Activated naive CD4-positive, alpha-beta T cell treated with anti-CD3 and anti-CD28 coated beads, Interleukin-2, amount 50 U/mL, for 72 hours (primary cell): ENCODE measurements at places on chromosomes 13 and 19. TPM values are rescaled to one million over a fixed set of nuclear protein-coding genes. Genes with fewer than 3 reads are reported as not detected.

DNA sequence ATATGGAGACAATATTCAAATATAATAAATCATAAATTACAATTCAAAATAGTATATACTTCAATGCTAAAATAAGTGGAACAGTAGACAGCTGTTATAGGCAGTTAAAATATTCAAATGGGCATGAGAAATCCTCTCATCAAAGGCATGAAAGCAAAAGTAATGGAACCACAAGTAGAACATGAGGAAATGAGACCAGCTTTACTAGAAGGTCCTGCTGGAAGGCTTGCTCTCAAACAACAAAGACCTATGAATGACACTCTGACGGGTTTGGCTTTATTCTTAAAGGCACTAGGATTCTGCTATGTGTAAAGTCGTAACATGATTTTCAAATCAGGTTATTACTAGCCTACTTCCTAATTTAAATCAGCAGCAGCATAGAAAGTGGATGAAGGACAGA, 148.1 kb downstream of the VWA8 start:
- DNase-seq = no peak

KL gene
- 0.41 TPM for total RNA-seq

DNA sequence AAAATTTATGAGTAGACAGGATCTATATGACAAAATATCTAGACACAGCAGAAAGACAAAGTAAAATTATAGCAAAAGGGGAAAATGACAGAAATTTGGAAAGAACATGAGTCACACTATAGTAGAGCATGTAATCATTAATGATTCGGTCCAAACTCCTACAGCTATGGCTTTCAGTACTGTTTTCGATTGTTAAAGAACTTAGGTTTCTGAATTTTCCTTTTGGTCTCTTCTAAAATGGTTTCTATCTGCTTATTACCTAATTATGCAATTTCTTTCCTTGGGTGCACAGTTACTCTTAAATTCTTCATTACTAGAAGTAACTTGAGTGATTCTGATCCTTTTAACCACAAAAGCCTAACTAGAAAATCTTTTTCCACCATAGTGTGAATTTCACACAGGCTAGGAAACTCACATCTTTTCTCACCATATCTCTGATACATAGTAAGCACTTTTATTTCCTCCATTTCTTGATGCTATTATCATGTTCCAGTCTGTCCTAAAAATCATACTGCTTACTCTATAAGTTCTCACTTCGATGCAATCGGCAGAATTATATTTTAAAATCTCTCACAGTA, 1101.4 kb downstream of the PCDH9 start:
- no peak for DNase-seq

NDUFS7 gene
- total RNA-seq = 105 TPM

KLHL1 gene
- not detected for total RNA-seq

DNA sequence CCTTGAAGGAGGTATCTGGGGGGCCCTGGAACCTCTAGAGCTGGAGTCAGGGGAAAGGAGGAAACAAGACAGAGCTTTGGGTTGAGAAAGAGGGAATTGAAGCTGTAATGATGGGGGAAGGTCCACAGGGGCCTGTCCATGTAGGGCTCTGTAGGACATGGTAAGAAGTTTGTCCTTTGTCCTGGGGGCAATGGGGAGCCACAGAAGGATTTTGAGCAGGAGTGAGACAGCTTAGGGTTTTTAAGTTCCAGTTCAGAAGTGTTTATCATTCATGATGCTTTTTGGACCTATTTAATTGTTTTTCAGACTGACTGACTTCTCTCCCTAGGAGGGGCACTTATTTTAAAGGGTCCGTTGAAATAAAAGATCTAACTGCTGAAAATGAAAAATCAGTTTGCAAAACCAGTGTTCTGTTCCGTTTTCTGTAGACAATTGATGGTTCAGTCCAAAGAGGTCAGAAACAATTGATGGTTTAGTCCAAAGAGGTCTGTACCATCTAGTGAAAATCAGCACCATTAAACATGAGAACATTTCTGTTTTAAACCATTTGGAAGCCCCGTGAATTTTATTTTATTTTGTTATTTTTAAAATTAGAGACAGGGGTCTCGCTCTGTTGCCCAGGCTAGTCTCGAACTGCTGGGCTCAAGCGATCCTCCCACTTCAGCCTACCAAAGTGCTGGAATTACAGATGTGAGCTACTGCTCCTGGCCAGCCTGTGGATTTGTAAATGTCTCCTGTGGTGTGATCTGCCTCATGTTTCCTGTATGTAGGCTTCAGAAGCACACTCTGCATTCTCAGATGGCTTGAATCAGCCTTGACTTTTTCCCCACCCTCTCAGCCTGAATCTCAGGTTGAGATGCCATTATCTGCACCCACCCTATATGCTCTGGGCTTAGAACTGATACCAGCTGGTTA, 8.4 kb downstream of the PLD3 start:
- no peak for DNase-seq

DNA sequence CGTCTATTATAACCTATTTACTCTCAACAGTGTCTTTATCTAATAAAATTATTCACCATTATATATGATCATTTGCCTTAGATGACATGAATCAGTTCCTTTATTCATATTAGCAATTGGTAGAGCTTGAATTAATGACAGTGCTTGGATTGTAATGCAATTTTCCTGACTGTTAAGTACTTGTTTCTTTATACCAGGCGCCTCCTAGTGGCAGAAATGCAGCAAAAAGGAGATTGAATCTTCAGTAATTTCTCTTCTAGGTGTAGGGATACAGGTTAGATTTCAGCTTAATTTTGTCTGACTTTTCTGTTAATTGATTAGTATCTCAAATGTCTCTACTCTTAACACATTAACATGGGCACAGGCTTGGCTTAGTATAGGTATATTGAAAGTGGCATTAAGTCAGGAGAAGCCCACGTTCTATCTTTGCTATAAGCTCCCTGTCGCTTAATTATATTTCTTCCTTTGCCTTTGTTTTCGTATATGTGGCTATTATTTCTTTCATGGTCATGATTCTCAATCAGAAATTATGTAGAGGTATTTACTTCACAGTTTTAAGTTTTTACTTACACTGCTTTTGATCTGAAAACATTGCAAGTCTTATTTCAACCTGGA, 9.1 kb upstream of the LHFPL6 start:
- DNase-seq = no peak

DNA sequence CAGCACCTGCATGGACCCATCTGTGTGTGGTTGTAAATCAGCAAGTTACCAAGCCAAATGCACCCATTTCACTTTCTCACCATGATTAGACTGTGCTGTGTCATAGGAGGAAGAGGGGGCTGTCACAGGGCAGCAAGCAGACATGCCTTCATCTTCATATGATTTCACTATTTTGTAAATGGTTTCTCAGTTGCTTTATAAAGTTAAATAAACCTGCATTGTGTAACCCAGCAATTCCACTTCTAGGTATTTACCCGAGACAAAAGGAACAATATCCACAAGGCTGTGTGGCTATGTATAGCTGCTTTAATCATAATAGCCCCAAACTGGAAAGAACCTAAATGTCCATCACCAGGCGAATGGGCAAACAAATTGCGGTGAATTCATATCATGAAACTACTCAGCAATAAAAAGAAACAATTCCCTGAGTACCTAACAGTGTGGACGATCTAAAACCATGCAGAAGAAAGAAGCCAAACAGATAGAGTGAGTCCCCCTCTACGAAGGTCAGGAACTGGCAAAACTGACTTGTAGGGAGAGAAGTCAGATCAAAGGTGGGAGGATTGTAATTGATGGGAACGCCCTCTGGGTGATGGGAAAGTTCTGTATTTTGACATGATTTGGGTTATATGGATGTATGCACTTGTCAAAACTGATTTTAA, 185.4 kb downstream of the COL4A1 start:
- DNase-seq = no peak

GRCh38 chr13:93409816-93410215, 183.2 kb downstream of the GPC6 start:
- no peak for DNase-seq

USHBP1 gene
- total RNA-seq = 0.43 TPM

DNA sequence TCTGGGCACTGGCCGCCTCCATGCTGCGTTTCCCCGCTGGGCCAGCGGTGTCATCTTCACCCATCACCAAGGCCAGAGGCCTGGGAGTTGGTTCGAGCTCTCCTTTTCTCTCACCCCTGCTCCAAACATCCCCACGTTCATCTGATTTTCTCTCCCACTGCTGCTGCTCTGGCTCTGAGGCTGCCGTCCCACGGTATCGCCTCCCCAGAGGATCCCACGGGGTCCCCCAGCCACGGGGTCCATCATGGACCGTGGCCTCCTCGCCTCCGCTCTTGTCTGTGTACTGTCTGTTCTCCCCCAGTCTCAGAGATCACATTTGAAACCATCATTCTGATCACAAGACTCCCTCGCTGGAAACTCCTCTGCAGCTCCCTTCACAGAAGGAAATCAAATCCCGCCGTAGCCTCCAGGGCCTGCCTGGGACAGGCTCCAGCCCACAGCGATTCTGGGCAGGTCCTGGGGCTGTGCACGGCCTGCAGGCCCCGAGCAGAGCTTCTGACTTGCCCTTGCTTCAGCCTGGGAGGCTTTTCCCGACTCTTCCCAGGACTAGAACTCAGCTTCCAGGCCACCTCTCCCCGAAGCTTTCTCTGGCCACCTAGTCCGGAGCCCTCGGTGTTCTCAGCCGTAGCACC, 64.2 kb downstream of the SOX1 start:
- DNase-seq = no peak

GRCh38 chr13:51814825-51815650, 11.1 kb upstream of the DHRS12 start:
- DNase-seq = peak; percentile 76

- DNase-seq = no peak
These were observed 211.8 kb downstream of the PCCA start for GRCh38 chr13:100300708-100301107.

CADM4 gene
- 0.58 TPM for total RNA-seq

SHISA2 gene
- total RNA-seq = 0.16 TPM

C5AR2 gene
- total RNA-seq = not detected

- no peak for DNase-seq
These were observed 1661.6 kb downstream of the SLITRK1 start for GRCh38 chr13:82220641-82221040.
